ENCODE measurements at places on chromosomes 13 and 19.

- DNase-seq = no peak
Observed at GRCh38 chr13:25752957-25753551, 298.8 kb downstream of the SHISA2 start.

- DNase-seq = no peak
Observed at GRCh38 chr13:98363326-98363725, 186.3 kb upstream of the RNF113B start.

GRCh38 chr19:8835446-8835845 is 3.3 kb downstream of the MBD3L1 start:
- DNase-seq = no peak

DNA sequence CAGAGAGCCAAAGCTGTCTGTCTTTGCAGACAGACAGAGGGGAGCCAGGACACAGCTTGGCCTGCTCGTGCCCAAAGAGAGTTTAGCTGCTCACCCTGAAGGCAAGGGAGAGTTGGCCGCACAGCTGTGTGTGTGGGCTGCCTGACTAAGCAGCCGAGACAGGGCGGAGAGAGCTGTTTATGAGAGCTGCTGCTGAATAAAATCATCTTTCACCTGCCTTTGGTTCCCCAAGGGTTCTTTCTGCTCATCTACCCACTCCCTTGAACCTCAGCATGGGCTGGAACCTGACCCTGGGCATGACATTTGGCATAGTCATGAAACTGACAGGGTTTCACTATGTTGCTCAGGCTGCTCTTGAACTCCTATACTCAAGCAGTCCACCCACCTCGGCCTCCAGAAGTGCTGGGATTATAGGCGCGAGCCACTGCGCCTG is 98.2 kb downstream of the RBM26 start:
- DNase-seq = no peak

- no peak for DNase-seq
Observed at GRCh38 chr13:82800391-82800790, 1081.9 kb downstream of the SLITRK1 start.

GRCh38 chr19:40225440-40226305 is 816 bp downstream of the CCNP start:
- no peak for DNase-seq

DNA sequence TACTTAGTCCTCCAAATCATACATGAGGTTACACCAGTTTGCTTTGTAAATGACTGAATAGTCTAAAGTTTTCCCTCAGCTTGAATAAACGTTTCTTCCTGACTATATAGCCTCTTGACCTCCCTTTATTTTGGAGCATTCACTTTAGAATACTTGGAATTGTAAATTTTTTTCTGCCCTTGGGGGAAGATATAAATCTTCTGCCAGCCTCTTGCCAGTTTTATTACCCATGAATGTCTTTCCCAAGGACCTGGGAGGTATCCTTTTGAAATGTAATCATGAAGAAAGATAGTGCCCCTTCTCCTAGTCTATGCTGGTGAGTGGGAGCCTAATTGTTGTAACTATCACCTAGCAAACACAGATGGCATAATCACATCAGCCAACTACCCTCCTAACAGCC is 2033.9 kb upstream of the PCDH20 start:
- no peak for DNase-seq

DNA sequence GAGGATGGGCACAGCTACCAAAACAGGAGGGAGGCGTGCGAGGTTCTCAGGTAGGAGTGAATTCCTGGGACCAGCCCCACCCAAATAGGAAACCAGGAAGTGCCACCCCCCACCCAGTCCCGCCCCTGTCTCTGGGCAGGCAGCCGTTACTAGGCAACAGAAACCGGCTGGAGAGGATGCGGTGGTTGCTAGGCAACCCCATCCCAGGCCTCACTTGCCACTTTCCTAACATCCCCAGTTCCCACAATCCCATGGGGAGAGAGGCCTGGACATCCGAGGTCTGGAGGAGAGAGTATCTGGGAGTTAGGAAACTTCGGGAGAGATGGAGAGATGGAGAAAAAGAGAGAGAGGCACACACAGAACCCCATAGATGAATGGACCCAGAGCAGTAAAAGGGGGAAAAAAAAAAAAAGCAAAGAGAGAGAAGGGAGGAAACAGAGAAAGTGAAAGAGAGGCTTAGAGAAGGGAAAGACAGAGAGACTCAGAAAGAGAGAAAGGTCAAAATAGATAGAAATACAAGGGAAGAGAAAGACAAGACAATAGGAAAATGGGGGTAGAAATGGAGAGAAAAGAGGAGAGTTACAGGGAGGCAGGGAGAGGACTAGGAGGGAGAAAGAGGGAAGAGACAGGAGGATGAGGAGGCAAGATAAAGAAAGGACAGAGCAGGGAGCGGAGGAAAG is 3.8 kb downstream of the GRIK5 start:
- no peak for DNase-seq

DNA sequence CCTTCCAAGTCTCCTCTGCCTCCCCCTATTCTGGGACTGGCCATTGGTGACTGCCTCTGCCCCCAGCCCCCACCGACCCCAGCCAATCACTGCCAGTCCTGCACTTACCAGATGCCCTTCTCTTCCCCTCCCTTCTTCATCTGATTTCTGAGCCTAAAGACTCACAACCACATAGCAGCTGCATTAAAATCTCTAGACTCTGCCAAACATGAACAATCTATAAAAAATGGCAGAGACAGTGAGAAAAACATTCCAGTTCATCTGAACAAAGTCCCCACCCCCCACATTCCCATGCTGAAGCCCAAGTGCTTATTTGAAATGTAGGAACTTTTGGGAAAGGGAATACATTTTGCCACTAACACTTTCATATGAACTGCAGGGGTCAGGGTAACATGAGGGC is 60.8 kb downstream of the KCTD12 start:
- no peak for DNase-seq

GRCh38 chr13:33340631-33341030 is 55.1 kb upstream of the STARD13 start:
- no peak for DNase-seq

DNA sequence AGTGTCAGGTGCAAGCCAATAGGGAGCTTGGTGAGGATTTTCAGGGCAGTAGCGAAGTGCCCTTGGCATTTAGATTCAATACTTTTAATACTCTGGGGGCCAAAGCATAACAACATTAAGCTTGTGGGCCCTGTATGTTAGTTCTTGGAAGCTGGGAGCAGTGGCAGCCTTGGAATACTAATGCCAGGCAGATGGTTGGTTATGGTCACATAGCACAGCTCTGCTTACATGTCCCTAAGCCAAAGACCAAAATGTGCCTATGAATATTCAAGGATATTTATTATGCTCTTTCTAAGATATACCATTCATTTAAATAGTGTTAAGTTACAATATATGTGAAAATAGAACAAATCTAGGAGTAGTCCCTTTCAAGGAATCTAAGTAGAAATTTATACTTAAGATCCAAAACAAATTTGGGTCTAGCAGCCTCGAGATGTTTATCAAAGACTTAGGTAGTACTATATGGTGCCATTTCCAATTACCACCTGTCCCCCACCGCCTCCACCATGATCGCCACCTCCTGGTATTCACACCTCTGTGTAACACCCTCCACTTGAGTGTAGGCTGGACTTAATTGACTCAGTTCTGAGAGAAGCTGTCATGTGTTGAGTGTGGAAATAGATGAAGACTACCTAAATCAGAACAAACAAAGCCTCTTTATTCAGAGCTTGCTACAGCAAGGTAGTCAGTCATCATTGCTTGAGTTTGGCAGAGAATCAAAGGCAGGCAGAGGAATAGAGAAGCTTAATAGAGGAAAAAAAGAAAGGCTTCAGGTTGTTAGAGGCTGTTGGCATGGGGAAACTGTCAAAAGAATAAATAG is 261.0 kb downstream of the GPC5 start:
- no peak for DNase-seq

GRCh38 chr19:3684054-3684816 is 16.0 kb downstream of the PIP5K1C start:
- DNase-seq = no peak

DNA sequence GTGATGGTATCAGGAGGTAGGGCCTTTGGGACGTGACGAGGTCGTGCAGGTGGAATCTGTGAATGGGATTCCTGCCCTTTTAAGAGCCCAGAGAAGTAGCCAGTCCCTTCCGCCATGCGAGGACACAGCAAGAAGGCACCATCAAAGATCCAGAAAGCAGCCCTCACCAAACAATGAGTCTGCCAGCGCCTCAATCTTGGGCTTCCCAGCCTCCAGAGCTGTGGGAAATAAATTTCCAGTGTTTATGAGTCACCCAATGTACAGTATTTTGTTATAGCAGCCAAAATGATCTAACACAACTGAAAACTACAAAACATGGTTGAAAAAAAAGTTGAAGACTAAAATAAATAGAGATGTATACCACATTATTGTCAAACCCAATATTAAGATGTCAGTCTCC is 16.9 kb upstream of the LAMP1 start:
- DNase-seq = no peak

GRCh38 chr19:46371371-46371901 is 24.5 kb downstream of the PPP5C start:
- no peak for DNase-seq

GRCh38 chr19:14155371-14155770 is 19.0 kb upstream of the ASF1B start:
- no peak for DNase-seq

DNA sequence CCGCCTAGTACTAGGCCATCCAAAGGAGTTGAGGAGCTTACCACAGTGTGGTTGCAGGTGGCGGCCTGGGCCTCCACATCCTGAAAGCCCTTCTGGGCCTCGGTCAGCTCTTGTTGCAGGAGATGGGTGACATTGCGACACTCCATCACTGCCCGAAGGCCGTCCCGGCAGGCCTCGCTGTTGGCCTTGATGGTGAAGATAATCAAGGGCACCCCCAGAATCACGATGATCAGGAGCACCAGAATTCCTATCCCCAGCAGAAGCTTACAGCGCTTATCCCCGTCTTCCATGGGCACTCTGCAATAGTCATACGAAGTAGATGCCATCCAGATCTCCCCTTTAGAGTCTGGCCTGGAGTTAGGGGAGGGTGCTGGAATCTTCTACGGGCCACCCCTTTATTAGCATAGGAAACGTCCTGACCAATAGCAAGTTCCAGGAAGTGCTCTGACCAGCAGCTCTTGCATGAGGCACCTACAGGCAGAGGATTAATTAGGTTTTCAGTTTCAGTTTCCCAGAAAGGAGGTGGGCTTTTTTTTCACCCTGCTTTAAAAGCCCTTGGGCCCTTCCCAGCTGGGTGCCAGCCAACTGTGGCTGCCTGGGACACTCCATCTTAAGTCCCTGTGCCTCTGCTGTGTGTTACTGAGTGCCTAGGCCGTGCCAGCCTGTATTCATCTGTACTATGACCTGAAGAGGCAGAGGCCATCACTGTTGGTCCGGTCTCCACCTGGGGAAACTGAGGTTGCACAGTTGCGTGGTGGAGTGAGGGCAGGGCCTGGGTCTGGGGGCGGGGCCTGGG is at the start of gene BST2:
Gene BST2, minus strand, starts transcription at position 381 of the 796 bp plus-strand sequence. Its CDS starts 55 bp downstream, at position 326.
- DNase-seq = peak; percentile 67

- DNase-seq = no peak
Observed at GRCh38 chr13:29050719-29051118, 230.6 kb downstream of the MTUS2 start.

GRCh38 chr19:2243274-2244124 is 5.6 kb upstream of the AMH start:
- no peak for DNase-seq

DNA sequence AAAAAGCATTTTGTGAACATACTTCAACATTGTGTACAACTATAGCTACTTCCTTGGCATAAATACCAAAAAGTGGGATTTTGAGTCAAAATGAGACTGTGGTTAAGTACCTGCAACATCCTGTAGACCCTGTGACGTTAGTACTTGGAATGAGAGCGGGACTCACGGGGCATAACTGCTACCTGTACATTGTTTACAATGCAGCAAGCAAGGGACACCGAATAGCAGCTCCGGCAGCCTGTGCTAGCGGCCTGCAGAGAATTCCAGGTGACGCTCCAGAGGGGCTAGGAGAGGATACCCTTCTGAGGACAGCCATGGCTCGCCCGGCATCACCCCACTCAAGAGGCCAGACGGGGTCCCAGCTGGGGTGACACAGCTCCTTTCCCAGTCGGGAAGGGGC is 824 bp upstream of the ZNF331 start:
- no peak for DNase-seq

- DNase-seq = no peak
Observed at GRCh38 chr19:14553042-14553938, 18.6 kb downstream of the NDUFB7 start.

- DNase-seq = no peak
Observed at GRCh38 chr19:6276447-6276846, 3.3 kb downstream of the MLLT1 start.

DNA sequence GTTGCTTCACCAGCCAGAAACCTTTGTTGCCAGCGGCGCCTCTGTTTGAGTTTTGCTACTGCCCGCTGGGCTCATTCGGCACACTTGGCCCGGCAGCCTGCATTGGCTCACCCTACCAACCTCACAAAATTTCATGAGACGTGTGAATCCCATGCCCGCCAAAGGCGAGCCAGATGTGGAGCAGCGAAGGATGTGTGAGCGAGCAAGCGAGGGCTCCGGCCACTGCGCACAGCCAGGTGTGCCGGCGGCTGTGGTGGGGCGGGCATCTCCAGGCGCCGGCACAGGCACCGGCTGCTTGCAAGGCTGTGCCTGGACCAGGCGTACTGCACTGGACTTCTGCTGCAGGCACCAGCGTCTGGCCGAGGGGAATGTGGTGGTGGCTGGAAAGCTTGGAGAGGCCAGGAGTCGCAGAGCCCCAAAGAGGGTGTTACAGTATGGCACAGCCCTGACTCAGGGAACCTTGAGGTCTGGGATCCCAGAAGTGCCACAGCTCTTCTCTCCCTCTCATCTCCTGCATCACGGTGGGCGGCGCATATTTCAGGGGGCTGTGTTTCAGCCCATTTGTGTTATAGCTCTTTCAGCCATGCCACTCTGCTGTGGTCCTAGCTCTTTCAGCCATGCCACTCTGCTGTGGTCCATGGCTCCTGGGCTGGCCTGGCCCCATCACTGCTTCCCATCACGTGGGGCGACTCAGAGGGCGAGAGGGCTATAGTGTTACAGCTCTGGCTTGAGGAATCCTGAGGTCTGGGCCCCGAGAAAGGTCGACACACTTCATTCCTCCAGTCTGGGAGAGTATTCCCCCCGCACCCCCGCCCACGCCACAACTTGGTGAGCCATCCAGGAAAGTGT is 592.0 kb upstream of the SLITRK5 start:
- DNase-seq = no peak

- DNase-seq = no peak
Observed at GRCh38 chr19:45349126-45349415, 8.5 kb downstream of the KLC3 start.

- DNase-seq = no peak
Observed at GRCh38 chr19:23145617-23146415, 29.0 kb downstream of the ZNF730 start.

DNA sequence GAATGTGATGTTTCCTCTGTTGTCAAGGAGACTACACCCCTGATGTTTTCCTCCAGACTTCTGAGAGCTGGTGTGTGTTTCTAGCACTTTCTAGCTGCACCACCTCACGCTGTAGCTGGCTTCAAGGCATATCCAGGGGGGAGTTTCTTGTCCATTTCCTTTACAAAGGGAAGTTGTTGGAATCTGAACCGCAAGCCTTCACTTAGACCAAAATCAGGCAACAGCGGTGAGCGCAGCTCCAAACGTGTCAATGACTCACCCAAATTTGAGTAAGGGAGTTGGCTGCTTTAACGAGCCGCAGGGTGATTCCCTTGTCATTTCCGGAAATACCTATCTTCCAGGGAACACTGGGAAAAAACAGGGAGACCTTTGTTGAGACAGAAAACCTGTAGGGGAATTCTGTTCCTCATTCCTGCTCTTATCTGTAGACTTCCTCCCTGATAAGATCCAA is 2.5 kb downstream of the LDLR start:
- DNase-seq = peak; percentile 60

GRCh38 chr13:49023431-49023830 is 47.7 kb downstream of the FNDC3A start:
- DNase-seq = no peak
